ENCODE measurements at places on chromosomes 5 and 9. TPM values are rescaled to one million over a fixed set of nuclear protein-coding genes. Genes with fewer than 3 reads are reported as not detected.

KIF24 gene
- 4.9 TPM for total RNA-seq

PPP3R2 gene
- total RNA-seq: not detected

DNA sequence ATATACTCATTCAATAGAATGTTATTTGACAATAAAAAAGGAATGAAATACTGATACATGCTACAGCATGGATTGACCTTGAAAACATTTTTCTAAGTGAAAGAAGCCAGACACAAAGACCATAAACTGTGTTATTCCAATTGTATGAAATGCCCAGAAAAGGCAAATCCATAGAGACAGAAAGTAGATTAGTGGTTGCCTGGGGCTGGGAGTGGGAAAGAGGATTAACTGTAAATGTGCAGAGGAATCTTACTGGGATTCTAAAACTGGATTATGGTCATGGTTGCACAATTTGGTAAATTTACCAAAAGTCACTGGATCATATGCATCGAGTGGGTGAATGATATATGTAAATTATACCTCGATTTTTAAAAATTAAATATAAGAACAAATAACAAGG is 88.1 kb downstream of the GLIS3 start:
- DNase-seq: no peak

GRCh38 chr5:139273322-139273571 is 20.3 kb upstream of the MATR3 start:
- no peak for DNase-seq

DNA sequence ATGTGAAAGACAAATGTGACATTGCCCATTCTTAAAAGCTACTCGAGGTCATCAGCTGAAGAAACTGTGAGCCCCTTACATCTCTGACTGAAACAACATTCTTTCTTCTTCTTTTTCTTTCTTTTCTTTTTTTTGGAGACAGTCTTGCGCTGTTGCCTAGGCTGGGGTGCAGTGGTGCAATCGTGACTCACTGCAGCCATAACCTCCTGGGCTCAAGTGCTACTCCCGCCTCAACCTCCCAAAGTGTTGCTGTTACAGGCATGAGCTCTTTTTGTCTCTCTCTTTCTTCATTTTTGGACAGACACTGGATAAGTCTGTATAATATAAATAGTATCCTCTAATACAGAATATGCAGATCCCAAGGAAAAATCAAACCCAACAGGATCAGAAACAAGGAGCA is 263.7 kb upstream of the KLF9 start:
- no peak for DNase-seq

GRCh38 chr5:44388321-44389089 is 715 bp downstream of the FGF10 start:
- peak; percentile 67 for DNase-seq

- no peak for DNase-seq
Observed at GRCh38 chr5:110150199-110150598, 460.5 kb downstream of the MAN2A1 start.

DNA sequence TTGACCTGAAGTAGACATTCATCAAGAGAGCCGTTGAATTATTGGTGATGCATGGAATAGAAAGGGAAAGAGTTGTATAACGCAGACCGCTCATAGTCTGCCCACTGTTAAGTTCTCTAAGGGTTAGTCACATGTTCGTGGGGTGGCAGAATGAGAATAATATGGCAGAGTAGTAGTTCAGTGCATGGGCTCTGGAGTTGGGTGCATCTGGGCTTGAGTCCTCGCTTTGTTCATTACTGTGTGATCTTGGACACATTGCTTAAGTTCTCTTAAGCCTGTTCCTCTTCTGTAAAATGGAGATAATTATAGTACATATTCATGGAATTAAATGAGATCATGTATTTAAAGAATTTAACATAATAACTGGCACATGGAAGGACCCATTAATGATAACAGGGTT is 23.6 kb downstream of the TNPO1 start:
- no peak for DNase-seq

DNA sequence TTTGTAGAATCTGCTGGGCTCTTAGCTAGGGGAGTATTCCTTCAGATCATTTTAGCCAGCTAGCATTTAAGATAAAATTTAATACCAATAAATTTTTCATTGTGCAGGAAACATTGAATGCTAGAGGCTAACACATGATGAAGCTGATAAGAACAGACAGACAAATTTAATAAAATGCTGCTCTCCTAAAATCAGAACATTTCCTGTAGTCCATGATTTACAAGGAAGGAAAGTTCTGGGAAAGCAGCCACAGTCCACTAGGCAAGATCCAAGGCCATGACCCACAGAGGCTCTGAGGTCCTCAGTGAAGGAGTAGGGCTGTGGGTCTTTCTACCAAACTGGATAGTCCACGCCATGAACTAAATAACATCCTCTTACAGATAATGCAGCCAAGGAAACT is 253.0 kb downstream of the ICE1 start:
- DNase-seq: no peak

DNA sequence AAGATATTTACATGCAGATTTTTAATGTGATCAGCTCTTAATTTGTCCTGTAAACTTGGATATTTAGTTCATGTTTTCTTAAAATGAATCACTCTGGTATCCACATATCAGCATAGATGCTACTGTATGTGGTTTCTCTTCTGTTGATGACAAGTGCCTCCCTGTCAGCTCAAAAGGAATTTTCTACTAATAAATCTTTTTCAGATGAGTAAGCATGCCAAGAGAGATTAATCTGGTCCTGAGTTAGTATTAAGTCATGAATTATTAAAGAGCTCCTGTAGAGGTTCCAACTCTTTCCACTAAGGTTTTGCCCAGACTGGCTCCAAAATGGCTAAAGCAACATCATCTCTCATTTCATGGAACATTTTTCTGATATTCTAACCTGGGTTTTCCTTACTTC is 129.2 kb downstream of the GOLPH3 start:
- no peak for DNase-seq

- no peak for DNase-seq
Observed at GRCh38 chr9:16729651-16730050, 140.8 kb downstream of the BNC2 start.

DNA sequence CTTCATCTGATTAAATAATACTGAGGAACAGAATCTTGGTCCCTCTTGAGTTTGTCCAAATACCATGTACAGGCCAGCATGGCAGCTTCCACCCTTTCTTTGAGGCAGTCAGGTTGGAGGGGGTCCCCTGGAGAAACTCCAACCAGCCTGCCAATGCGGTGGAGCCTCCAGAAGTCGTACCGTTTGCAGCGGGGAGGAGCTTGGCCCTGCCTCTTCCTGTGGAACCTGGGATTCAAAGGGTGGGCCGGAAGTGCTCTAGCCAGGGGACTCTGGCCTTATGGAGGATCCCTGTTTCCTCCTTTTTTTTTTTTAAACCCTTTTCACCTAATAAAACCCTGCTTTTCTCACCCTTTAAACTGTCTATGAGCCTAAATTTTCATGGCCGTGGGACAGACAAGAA is 216.3 kb upstream of the ZNF608 start:
- no peak for DNase-seq

DNA sequence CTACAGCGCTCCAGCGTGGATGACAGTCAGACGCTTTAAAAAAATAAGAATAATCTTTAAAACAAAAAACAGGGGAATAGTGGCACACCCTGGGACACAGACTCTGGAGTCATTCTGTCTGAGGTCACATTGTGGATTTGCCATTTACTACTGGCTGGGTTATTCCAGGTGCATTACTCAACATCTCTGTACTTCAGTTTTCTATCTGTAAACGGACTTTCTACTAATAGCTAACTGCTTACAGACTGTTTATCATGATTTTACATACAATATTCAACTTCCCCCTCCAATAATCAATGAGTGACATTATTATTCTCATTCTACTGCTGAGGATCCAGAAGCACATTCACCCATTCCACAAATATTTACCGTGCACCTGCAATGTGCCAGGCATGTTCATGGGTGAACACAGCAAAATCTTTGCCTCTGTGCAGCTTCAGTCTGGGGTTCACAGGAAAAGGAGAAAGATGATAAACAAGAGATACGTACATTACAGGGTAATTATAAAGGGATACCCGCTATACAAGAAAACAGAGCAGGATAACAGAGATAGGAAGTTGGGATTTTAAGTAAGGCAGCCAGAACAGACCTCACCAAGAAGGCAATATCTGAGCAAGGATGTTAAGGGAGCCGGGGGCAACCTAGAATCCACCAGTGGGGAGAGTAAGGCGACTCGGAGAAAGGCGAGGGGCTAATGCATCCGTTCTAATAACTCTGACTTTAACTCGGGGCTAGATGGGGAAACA is 984 bp upstream of the RAD23B start:
- DNase-seq: no peak
